ENCODE measurements at places on chromosomes 4 and X.

DNA sequence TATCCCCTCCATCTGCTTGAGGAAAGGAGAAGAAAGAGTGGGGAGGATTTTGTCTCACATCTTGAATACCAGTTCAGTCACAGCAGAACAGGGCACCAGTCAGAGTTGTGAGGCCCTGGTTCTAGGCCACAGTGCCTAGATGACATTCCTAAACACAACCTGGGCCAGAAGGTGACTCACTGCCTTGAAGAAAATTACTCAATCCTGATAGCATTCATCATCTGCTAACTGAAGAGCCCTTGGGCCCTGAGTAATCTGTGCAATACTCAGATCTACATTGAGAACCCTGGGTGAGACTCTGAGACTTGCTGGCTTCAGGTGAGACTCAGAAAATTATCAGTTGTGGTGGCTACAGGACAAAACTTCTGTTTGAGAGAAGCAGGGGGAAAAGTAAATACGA is 20.5 kb upstream of the PRR32 start:
- DNase-seq: no peak

DNA sequence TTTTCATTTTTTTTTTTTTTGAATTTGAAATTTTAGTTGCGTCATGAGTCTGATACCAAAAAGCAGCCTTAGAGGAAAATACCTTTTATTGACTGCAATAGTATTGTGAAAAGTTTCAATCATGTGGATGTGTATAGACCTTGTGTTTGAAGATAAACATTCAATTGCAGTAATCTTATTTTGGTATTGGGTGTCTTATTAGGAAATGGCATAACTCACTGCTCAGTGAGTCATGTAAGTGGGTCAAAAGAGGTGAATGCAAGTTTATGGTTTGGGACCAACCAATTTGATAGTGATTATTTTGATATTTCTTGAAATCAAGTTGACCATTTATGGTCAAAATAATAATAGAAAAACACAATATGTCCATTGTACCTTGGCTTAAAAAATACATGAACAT is 627.8 kb upstream of the SLIT2 start:
- no peak for DNase-seq

GRCh38 chr4:13733817-13734216 is 106.3 kb upstream of the BOD1L1 start:
- no peak for DNase-seq

DNA sequence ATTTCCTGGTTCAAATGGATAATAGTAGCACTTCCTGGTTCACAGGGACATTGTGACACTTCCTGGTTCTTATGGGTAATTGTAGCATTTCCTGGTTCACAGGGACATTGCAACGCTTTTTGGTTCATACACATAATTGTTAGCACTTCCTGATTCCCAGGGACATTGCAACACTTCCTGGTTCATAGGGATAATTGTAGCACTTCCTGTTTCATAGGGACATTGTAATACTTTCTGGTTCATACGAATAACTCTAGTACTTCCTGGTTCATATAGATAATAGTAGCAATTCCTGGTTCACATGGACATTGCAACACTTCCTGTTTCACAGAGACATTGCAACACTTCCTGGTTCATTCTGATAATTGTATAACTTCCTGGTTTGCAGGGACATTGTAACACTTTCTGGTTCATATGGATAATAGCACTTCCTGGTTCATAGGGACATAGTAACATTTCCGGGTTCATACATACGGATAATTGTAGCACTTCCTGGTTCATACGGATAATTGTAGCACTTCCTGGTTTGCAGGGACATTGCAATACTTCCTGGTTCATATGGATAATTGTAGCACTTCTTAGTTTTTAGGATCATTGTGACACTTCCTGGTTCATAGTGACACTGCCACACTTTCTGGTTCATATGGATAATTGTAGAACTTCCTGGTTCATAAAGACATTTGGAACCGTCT is 61.6 kb upstream of the CD99 start:
- DNase-seq: peak; percentile 29

DNA sequence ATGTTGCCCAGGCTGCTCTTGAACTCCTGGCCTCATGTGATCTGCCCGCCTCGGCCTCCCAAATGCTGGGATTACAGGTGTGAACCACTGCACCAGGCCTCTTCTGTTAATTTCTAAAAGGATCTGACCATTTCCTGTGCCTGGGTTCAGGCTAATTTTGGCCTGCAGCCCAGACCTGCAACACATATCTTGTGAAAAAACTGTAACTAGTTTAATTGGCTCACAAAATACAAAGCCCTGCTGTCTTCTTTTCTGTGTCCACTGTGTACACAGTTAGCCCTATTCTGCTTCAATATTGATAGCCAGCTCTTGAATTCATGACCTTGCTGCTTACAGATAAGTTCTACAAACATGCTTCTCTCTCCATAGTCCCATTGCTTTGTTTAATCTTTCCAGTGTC is 753.5 kb downstream of the PDHA2 start:
- DNase-seq: no peak

- DNase-seq: no peak
Observed at GRCh38 chr4:187218705-187219245, 495.1 kb upstream of the FAT1 start.

DNA sequence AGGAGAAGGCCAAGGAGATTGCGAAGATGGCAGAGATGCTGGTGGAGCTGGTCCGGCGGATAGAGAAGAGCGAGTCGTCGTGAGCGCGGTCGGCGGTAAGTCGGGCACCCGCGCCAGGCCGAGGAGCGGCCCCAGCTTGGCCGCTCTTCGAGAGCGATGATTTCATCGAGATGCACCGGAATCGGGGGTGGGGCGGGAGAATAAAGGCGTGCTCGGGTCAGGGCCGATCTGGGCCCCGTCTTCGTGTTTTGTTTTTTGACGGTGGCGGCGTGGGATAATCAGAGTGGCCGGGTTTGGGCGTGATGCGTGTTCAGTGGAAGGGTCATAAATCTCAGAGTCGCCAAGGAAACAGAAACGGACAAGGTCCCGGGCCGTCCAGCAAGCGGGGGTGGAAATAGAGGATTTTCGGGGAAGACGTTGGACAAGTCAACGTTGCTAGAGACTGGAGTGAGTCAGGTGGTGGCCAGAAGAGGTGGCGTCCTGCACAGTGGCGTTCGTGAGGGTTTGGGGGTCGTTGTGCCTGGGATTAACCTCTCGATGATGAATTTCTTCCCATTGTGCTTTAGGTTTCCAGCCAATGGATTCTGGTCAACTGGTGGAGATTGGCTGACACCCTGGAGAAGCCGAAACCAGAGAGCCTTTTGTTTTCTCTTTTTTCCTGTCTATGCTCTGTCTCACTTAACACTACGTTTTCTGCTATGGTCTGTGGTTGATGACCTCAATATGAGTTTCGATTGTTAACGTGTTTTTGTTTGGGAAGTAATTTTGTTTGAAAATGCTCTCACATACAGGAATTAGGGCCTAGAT is 882 bp downstream of the MRFAP1 start:
- DNase-seq: peak; percentile 60

DNA sequence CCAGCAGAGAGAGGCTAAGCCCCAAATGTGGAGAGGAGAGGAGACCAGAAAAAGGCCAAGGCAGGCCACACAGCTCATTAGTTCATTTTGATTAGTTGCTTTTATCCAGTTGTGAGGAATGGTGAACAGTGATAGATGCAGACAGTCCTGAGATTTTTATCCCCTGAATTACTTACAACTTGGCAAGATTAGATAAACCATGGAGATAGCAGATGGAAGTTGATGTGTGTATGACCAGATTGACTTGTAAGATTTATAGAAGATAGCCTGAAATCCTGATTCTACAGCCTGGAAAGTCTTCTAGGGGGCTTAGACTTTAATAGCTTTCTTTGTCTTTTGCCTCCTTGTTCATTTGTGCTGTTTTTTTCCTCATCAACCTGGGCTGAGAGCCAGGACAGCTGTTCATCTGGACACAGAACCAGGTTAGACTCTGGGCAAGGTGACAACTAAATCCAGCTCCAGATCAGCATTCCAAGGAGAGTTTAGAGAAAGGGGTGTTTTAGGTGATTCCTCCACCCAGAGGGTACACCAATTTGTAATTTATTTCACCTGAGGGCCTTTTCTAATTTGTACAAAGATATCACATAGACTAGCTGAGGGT is 215.5 kb downstream of the SPATA18 start:
- no peak for DNase-seq

DNA sequence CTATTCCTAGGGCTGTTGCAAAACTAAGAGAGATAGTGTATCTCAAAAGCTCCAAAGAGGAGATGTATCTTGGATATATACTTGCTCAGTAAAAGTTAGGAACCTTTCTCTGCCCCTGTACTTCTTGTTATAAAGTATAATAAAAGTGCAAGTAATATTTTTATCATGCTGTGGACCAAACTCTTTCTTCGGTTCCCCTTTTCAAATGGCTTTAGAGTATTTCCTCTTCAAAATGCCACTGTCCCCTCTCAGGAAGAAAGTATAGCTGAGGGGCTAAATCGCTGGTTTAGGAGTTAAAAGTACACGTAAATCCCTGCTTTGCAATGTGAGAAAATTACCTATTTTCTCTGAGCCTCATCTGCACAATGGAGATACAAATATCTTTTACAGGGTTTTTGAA is 169.1 kb upstream of the FTHL17 start:
- DNase-seq: no peak

GRCh38 chr4:34466411-34466810 is 1777.9 kb downstream of the ARAP2 start:
- no peak for DNase-seq

DNA sequence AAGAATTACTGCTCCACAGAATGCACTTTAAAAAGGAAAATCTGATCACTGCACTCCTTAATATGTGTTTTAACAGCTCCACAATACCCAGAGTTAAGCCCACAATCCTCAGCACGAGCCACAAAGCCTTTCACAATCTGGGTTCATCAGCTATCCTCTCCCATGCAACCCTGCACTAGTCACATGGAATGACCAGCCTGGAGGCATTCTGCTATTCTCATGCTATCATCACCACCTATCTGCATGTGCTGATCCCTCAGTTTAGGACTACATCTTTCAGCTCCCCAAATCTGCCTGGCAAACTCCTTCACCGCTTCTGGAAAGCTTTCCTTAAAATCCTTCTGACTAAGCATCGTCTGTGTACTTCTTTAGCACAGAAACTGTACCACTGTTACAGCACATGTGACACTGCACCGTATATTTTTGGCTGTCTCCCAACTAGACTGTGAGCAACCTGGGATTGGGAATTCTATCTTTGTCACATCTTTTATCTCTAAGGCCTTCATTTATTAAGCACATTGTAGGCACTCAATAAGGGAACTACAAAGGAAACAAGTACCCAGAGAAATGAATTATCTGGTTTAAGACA is 18.3 kb upstream of the EIF1AX start:
- no peak for DNase-seq

- no peak for DNase-seq
Observed at GRCh38 chr4:32396507-32397070, 1676.4 kb downstream of the PCDH7 start.

DNA sequence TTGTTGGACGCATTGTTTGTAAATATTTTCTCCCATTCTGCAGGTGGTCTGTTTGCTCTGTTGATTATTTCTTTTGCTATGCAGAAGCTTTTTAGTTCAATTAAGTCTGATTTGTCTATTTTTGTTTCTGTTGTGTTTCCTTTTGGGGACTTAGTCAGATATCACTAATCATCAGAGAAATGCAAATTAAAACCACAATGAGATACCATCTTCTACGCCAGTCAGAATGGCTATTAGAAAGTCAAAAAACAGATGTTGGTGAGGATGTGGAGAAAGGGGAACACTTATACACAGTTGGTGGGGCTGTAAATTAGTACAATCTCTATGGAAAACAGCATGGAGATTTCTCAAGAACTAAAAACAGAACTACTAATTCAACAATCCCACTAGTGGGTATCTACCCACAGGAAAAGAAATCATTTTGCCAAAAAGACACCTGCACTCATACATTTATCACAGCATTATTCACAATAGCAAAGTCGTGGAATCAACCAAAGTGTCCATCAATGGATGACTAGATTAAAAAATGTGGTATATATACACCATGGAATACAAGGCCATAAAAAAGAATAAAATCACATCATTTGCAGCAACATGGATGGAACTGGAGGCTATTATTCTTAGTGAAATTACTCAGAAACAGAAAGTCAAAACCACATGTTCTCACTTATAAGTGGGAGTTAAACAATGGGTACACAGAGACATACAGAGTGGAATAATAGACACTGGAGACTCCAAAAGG is 8.1 kb downstream of the COQ2 start:
- DNase-seq: no peak

- no peak for DNase-seq
Observed at GRCh38 chr4:1115528-1116293, 2.3 kb upstream of the RNF212 start.

DNA sequence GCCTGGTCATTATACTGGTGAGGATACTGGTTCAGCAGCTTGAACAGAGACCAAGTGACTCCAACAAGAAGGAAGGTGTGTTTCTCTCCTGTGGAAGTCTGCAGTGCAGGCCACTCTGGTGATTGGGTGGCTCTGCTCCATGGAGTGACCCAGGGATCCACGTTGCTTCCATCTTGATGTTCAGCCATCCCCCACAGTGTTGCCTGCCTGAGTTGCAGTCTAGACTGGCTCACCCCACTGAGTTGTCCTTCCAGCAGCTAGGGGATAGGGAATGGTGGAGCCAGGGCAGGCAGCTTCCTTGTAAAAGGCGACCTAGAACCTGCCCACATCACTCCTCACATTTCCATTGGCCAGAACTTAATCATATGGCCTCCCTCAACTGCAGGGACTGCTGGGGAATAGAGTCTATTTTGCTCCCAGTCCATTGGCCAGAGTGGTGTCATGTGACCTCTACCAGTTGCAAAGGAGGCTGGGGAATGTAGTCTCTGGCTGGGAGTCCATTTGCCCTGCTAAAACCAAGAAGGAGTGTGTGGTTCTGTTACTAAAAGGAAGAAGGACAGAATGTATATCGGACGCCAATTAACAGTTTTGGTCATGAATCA is 8.0 kb downstream of the MAN2B2 start:
- DNase-seq: no peak

DNA sequence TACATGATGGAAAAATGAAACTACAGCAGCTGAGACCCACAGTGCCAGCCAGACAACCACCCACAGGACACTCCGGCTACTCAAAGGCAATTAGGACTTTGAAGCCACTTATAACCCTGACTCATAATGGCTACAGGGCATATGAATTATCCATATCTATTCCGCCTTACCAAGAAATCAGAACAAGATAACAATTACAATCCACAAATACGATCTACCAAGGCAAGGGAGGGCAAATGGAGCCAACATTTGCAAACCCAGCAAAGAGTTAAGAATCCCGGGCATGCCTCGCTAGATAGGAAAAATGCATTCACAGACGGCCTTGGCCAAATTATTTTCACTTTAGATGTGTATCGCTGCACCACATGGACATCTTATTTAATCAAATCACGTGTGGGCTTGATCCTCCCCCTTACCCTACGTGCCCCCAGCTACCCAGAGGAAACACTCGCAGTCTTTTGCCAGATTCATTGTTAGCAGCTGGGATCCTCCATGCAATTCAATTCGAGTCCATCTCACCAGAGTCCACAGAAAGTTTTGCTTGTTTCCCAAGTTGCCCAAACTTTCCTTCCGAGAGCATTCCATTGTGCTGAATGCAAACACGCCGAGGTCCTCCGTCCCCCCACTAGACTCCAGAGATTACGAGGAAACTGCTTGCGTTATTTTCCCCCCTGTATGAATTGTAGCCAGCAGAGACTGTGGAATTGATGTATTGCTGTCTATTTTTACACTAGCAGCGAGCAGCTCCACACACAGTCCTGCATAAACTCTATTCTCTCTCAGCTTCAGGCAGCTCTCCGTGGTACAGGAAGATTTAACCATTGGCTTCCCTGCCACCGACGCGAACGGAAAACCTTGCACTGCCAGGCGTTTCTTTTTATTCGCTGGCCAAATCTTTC is 1.2 kb downstream of the PPARGC1A start:
- DNase-seq: no peak

Data from suppressor macrophage treated with lipopolysaccharide for 1 hour (primary cell).